Activated naive CD4-positive, alpha-beta T cell treated with anti-CD3 and anti-CD28 coated beads, Interleukin-2, amount 50 U/mL, for 72 hours (primary cell): ENCODE measurements at places on chromosomes 3 and 15. TPM values are rescaled to one million over a fixed set of nuclear protein-coding genes. Genes with fewer than 3 reads are reported as not detected.

- DNase-seq = no peak
Measured at GRCh38 chr15:81388436-81388770, 14.4 kb upstream of the TMC3 start.

- no peak for DNase-seq
Measured at GRCh38 chr3:11907667-11908660, 61.3 kb upstream of the TAMM41 start.

- no peak for DNase-seq
Measured at GRCh38 chr15:67927501-67928168, 87.8 kb upstream of the RNU6-1 start.

GRCh38 chr3:127137757-127138536, 55.0 kb upstream of the PRR23E start:
- no peak for DNase-seq

- DNase-seq = no peak
Measured at GRCh38 chr15:72786676-72787345, 3.3 kb upstream of the ADPGK start.

DNA sequence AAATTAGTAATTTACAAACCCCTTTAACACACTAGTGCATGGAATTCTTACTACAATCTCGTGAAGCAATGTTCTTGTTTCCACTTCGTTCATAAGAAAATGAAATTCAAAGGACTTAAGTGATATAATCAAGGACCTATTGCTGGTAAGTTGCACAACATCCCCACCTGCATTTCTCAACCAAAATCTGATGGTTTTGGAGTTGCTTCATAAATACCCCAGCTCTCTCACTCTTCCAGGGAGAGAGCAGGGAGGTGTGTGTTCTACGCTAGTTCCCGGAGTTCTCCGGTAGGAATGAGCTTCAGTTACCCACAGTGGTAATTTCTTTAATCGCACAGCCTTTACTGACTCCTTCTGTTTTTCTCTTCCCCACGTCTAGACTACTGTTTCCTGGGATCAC, 81.8 kb downstream of the LRRN1 start:
- DNase-seq = no peak

- DNase-seq = no peak
Measured at GRCh38 chr3:128425142-128425845, 41.4 kb downstream of the DNAJB8 start.

- no peak for DNase-seq
Measured at GRCh38 chr3:69410301-69410700, 24.4 kb upstream of the FRMD4B start.

- no peak for DNase-seq
Measured at GRCh38 chr3:128482666-128483656, 10.0 kb downstream of the GATA2 start.

- DNase-seq = no peak
Measured at GRCh38 chr3:52108302-52109232, 45.7 kb downstream of the POC1A start.

DNA sequence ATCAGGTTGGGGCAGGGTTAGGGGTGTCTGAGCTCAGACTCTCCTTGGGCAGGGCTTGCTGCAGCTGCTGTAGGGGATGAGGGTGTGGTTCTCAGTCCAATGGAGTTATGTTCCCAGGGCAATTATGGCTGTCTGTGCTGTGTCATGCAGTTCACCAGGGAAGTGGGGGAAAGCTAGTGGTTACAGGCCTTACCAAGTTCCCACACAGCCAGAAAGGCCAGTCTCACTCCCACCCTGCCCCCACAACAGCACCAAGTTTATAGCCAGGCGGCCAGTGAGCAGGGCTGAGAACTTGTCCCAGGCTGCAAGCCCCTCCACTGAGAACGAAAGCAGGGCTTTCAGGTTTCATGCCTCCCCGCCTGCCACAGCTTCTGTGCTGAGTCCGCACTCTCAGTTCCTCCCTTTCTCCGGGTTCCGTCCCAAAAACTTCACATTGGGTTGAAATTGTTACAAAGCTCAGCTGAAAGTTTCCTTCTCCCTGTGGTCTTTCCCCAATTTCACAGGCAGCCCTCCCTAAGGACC, 19.6 kb upstream of the CPOX start:
- no peak for DNase-seq

DNA sequence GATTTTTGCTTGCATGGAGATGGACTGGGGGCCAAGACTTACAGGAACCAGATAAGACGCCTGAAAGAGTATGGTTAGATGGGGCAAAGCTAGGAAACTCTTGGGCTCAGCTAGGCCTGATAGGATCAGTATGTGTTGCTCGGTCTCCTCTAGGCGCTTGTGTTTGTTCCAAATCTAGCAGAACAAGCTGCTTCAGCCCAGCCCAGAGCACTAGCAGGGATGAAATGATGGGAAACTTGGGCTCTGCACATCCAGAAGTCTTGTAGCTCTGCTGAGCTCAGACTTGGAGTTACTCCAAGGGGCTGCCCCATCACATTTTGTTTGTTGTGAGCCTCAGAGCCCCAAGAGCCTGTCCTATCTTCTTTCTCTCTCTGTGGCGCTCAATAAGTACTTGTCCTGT, 34.7 kb downstream of the FOXL2 start:
- DNase-seq = no peak

DNA sequence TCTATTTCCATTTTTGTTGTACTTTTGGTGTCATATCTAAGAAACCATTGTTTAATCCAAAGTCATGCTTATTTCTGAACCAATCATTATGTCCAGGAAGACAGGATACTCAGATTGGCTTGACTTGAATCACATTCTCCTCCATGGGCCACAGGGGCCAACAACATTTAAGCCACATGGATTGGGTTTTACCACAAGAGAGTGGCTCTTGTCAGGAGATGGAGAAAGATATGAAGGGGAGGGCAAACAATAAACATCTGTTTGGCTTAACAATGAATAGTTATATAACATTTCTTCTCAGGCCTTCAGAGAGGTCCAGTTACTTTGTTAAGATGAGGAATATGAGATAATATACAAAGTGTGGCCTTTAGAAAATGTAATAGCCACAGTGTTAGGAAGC, 44.6 kb downstream of the GXYLT2 start:
- DNase-seq = no peak

DNA sequence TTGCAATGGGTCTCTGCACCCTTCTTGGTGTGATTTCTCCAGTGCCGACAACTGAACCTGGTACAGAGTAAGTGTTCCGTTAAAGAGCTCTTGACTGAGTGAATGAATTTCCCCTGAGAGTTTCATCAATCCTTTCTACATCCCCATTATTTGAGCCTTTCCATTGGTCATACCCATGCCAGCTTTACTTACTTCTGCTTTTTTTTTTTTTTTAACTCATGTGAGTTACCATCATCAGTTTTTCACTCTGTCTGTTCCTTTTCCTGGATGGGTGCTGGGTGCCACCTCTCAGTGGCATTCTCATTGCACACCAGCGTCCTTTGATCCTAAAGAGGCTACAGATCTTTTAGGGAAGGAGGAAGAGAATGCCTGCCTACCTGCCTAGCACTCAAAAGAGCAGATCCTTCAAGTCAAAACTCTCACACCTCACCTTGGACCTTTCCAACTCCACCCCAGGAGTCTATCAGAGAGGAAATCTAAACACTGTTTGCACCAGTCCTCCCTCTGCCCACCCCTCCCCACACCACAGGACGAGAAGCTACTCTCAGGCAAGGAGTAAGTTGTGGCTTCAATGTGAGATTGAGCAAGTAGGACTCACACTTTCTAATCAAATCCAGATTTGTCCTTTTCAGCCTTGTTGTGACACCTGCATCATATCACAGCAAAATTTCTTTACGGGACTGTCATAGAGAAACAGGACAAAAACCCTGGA, 13.1 kb upstream of the USP3 start:
- DNase-seq = no peak

GRCh38 chr3:177770383-177771230, 573.3 kb upstream of the TBL1XR1 start:
- no peak for DNase-seq

GRCh38 chr3:132606085-132606484, 9.0 kb downstream of the ACKR4 start:
- DNase-seq = no peak

DNA sequence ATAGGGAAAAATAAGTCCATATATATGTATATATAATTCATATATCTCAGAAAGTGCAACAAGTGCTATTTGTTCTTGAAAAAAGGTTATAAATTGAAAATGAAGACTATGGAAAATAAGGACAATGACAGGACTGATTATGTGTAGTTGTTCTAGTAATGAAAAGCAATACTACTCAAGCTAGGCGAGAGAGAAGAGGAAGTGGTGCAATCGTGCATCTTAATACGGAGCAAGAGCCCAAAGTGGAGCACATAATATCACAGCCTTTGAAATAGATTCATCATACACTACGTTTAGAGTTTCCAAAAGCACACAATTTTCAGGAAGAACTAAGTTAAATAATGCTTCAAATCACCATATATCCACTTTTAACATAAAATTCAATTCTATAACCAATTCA, 87.9 kb downstream of the ULK4 start:
- no peak for DNase-seq

ABHD14A gene
- total RNA-seq = 9.0 TPM

IGDCC3 gene
- not detected for total RNA-seq

UNC13C gene
- total RNA-seq = not detected

GOLGA6D gene
- 0.14 TPM for total RNA-seq

C3orf22 gene
- total RNA-seq = not detected

SLC25A36 gene
- total RNA-seq = 98.6 TPM

LYZL4 gene
- not detected for total RNA-seq
